Stimulated activated naive CD4-positive, alpha-beta T cell treated with Interleukin-2 at 50 U/mL for 16 hours (primary cell): ENCODE measurements at places on chromosomes 6 and 20.

DNA sequence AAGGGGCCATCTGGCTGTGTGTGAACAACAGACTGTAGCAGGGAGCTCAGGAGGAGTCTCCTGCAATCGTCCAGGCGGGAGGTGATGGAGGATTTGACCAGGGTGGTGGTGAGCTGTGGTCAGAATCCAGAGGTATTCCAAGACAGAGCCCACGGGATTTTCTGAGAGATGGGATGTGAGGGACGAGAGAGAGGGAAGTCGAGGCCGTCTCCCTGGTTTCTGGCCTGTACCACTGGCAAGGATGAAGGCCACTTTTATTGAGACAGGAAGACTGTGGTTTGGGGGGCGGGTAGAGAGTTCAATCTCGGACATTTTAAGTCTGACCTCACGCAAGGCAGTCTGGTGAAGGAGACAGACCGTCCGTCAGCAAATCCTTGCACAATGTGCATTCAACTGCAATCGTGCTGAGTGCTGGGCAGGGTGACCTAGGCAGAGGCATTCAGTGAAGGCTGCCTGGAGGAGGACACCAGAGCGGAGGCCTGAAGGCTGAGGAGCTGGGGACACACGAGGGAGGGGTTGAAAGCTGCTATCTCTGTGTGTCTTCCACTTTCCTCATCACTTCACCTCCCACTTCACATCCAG lies 53.9 kb downstream of the PREX1 start:
- no peak for DNase-seq

GRCh38 chr20:24487240-24487639 lies 17.8 kb downstream of the SYNDIG1 start:
- DNase-seq = no peak

- no peak for DNase-seq
Measured at GRCh38 chr6:42393339-42393738, 58.4 kb downstream of the TRERF1 start.

GRCh38 chr20:43974695-43975094 lies 60.0 kb downstream of the TOX2 start:
- DNase-seq = no peak

DNA sequence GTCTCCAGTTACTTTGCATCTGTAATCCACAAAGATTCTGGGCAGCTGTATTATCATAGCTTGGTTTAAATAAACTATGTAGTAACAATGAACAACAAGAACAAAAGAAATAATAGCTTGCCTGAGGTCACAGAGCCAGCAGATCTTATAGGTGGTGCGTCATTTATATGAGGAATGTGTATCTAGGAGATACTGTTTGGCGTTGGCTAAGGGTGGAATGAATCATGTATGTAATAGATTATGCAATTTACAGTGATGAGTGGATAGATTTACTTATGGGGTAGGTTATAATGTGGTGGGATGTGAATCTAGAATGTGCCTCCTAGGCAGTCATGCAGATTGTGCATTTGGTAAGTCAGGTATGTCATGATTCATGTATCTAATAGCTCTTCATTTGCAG lies 42.8 kb downstream of the HNF4A start:
- no peak for DNase-seq
